ENCODE measurements at places on chromosomes 11 and 22.

GRCh38 chr22:48379371-48379770 is 1448.3 kb downstream of the BRD1 start:
- DNase-seq, result peak; percentile 33

GRCh38 chr11:72247584-72247983 is 3.6 kb upstream of the PHOX2A start:
- no peak for DNase-seq

DNA sequence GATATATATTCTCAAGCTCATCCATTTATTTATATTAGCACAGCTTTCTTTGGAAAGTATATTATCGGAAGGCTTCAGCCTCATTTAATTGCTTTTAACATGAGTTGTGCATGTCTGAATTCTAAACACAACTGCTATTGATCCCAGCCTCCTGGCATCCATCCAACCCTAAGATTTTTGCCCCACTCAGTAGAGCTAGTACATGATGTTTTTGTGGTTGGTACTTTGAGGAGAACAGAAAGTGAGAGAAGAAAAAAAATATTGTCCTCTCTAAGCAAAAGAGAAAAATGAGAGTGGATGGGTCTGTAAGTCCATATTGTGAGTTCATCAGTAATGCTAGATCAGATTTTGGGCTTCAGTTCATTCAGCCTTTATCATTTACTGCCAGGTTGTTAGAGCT is 198.7 kb downstream of the DDX10 start:
- DNase-seq, result no peak

DNA sequence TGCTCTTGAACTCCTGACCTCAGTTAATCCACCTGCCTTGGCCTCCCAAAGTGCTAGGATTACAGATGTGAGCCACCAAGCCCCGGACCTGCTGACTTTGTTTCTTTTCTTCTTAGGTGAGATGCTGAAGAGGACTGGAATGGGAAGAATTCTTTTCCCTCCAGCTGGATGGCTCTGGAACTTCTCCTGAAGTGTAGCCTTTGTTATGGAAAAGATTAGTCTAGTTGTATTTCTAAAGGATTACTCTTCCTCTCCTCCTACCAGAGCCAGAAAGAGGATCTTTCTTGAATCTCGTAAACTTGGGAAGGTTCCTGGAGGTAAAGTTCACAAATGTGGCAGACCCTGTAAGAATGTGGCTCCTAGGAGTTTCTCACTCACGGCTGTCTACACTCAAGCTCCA is 95.4 kb upstream of the LARGE1 start:
- no peak for DNase-seq

DNA sequence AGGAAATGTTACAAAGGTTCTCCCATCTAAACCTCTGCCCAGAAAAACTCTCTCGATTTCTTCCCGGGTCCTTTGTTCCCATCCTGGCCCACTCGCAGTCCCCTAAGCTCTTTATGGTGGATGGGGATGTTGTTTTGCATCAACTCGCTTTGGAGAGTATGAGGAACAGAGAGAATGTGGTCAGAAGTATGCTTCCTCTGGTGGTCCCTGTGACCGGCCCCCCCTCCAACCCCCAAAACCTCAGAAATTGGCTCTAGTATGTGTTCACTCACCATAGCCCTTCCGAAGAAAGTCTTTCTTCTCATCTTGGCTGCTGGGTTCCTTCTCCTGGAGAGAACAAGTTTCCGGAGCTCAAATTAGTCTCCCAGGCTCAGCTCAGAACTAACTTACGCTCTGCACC is 54.4 kb downstream of the GRAMD1B start:
- no peak for DNase-seq

GRCh38 chr22:50204571-50204970 is 3.8 kb downstream of the SELENOO start:
- no peak for DNase-seq

DNA sequence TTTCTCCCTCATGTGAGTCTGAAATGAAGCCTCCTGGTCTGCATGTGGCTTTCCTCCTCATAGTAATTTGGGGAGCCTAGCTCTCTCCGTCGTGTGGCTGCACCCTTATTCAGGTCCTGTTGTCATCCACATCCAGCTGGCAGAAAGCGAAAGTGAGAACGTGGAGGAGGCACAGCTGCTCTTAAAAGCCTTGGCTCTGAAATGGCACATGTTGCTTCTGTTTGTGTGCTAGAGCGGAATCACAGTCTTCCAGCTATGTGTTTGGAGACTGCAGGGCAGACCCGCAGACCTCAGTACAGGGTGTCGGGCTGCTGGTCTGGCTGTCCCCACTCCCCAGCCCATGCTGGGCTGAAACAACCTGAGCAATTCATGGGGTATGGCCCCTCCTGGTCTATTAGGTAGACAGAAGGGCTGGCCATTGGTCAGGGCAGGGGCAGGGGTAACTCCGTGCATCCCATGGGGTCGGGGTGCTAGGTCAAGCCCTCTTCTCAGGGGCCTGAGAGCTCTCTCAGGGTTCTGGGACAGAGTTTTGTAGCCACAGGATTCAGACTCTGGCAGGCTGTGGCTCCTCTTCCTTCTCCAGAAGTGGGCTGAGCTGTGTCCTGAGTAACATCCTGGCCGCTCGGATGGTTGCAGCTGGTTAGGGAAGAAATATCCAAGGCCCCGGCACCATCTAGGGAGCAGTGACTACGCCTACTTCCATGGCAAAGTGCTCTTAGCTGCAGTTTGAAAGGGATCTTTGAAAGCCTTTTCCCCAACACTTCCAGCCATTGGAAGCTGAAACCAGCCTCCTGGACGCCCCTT is 50.6 kb downstream of the C11orf96 start:
- DNase-seq, result no peak

DNA sequence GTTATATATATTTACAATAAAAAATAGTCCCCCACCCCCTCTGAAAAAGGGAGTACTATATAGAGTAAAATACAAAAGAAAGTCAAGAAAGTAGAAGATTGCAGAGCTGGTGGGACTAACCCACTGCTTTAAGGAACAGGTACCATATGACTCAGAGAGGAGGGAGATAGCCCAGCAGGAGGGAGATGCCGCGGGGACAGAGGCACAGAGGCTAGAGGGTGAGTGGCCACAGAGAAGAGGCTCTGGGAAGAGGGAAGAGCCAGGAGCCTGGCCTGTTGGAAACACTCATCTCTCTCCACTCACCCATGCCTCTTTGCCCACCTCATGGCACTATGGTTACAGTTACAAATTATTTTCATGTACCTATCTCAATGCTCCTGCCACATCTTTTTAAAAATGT is 53.6 kb upstream of the LYVE1 start:
- DNase-seq, result no peak

- DNase-seq, result no peak
Measured at GRCh38 chr11:63146581-63146980, 2.6 kb upstream of the SLC22A24 start.

GRCh38 chr11:104015649-104016415 is 20.6 kb upstream of the DDI1 start:
- no peak for DNase-seq

DNA sequence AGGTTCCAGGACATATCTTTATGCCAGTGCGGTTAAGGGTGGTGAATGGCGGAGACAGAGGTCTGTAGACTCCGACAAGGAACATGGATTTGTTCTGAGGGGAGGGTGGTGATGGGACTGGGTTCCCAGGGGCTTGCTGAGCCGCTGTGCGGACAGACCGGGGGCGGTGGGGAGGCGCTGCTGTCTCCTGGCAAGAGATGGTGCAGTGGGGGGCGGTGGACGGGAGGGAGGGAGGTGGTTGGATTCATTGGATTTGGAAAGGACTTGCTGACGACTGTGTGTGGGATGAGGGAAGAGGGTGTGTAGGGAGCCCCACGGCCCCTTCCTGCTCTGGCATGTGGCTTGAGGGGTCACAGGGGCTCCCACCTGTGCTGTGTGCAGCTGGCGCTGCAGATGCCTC is 43.2 kb downstream of the FLRT1 start:
- DNase-seq, result no peak

GRCh38 chr11:64796757-64797541 is 6.1 kb downstream of the MAP4K2 start:
- DNase-seq, result no peak

DNA sequence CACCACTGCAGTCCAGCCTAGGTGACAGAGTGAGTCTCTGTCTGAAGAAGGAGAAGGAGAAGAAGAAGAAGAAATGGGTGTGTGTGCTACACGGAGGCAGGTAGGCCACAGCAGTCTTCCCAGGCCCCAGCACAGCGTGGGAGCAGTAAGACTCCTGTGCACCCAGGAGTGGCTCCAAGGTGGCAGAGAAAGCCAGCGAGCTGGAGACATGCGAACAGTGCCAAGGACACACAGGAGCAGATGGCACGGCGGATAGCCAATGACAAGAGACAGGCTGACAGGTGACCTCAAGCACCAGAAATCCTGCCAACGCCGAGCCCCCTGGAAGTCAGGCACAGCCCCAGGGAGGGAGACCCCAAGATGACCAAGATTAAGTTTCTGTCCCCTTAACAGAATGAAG is 9.0 kb upstream of the SCGB1A1 start:
- DNase-seq, result no peak

DNA sequence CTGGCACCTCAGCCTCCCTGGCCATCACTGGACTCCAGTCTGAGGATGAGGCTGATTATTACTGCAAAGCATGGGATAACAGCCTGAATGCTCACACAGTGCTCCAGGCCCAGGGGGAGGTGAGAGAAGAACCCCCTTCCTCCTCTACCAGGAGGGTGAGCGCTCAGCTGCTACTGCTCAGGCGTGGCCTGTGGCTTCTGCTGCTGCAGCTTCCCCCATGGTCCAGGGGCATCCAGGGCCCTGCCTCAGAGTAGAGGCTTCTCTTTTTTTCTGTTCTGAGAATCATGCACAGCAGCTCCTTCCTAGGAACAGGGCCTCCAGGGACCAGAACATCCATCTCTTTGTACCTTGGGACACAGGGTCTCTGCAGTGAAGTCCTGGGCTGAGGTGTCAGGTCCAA is 83.1 kb downstream of the VPREB1 start:
- no peak for DNase-seq

GRCh38 chr22:35601743-35602615 is 15.2 kb downstream of the MB start:
- DNase-seq, result no peak

- no peak for DNase-seq
Measured at GRCh38 chr11:113465786-113466185, 9.4 kb downstream of the DRD2 start.

- DNase-seq, result no peak
Measured at GRCh38 chr11:18671246-18671645, 27.3 kb upstream of the TMEM86A start.

- DNase-seq, result no peak
Measured at GRCh38 chr11:27718346-27718862, 18.1 kb upstream of the BDNF start.

GRCh38 chr11:77446911-77447629 is 26.8 kb downstream of the PAK1 start:
- DNase-seq, result no peak

DNA sequence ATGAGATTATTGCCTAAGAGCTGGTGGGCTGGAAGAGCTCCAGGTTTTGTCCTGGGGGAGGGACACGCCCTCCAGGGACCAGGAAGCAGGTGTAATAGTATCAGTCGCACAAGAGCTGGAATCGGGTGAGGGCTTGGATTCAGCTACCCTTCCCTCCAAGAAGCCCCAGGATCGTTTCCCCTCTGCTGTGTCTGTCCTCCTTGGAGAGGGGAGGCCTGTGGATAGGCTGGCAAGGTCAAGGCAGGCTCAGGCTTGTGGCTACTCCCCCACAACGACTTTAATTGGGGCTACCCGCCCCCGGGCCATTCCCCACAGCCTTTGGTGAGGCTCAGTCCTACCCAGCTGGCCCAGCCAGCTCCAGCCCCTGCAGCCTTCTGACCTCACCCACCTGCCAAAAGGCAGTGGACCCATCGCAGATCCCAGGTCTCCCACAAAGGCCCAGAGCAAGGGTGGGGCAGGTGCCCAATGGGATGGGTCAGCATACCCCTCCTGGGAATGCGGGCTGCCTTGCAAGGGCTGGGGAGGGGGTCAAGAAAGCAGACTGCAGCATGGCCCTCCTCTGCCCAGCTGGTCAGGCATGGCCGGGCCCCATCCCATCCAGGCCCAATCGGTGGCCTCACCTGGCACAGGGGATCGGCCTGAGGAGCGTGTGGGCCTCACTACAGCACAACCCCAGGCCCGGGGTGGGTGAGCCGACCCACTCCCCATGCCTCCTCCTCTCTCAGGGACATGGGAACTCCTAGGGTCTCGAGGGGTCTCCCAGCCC is 1.0 kb downstream of the CTSD start:
- DNase-seq, result peak; percentile 91

DNA sequence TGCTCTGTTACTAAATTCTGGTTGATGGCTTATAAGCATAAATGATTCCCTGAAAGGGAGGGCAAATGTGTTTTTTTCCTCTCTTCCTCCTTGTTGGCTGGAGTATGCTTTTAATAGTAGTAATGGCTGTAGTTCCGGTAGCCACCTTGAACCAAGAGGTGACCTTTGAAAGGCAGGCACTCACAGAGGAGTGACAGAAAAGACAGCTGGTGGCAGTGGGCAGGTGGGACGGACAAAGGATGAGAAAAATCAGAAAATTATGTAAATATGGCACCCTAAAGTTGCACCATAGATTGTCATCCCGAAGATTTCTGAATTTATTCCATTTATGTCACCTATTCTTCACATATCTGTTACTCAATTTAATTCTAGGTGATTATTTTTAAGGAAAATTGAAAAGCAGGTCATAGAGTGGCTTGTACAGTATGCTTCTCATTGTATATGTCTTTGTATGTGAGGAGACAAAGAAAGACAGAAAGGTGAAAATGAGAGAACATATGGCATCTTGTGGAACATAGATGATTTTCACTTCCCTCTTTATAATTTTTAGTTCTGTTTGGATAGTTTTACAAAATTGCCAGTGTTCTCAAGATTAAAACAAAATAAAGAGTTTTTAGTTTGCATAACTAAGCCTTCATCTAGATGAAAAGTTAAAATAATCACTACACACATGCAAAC is 17.0 kb downstream of the CASP12 start:
- DNase-seq, result no peak

DNA sequence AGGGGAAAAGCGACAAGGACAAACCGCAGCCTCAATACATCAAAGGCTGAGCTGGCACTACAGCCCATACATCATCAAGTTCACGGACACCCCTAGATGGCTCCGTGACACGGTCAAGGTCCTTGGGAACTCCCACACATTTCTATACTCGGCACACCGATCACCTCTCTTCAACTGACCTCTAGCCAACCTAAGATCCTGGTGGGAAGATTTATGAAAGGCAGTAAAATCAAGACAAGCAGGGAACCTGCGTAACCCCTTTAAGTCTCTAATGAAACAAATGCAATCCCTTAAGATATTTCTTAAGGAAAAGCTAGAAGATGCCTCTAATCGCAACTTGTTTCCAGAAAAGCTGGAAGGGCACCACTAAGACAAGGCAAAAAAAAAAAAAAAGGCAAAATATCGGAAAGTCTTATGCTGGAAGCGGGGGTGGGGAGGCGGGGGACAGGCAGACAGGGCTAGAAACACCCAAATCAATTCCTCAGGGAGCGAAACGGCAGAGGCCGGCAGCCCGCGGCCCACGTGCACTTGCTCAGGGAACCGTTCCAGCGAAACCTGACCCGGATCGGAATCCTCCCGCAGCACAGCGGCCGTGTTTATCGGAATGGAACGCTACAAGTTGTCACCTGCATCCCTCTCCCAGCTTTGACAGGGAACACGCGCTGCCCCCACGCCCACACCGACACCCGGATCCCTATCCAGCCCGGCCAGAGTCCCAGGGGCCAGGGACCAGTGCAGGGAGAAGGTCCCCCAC is 1.4 kb downstream of the ARHGAP20 start:
- DNase-seq, result peak; percentile 79

- DNase-seq, result no peak
Measured at GRCh38 chr22:40472051-40472450, 101.7 kb downstream of the SGSM3 start.

- no peak for DNase-seq
Measured at GRCh38 chr11:103928802-103929161, 107.7 kb upstream of the DDI1 start.

GRCh38 chr11:69295995-69296889 is 2.3 kb downstream of the MYEOV start:
- peak; percentile 79 for DNase-seq

- DNase-seq, result no peak
Measured at GRCh38 chr11:128892866-128893565, 1.9 kb downstream of the KCNJ5 start.

All from left lobe of liver (tissue), 2 donors.